Hepatocyte (in vitro differentiated cells): ENCODE measurements at places on chromosomes 16 and 17. TPM values are rescaled to one million over a fixed set of nuclear protein-coding genes. Genes with fewer than 3 reads are reported as not detected.

Gene ABCA3
- 0.94 and 4.9 TPM in 2 replicates for polyA plus RNA-seq

Gene CD300E
- polyA plus RNA-seq: 0.37 TPM in 1 of 2 replicates, not detected in the other

Gene ACACA
- 36.2 and 37.4 TPM in 2 replicates for polyA plus RNA-seq

Gene TNK1
- 8.9 and 10.2 TPM in 2 replicates for polyA plus RNA-seq

Gene PNMT
- 203 and 204 TPM in 2 replicates for polyA plus RNA-seq

Gene TBC1D3B
- polyA plus RNA-seq: 4.7 and 7.8 TPM in 2 replicates

Gene KRT222
- 1.5 and 2.1 TPM in 2 replicates for polyA plus RNA-seq

Gene CETP
- not detected in 2 replicates for polyA plus RNA-seq

Gene PRAC2
- 1.5 TPM in 1 of 2 replicates, not detected in the other for polyA plus RNA-seq

Gene TAF1C
- 39.2 and 58.0 TPM in 2 replicates for polyA plus RNA-seq

Gene IRX3
- polyA plus RNA-seq: 4.4 and 5.2 TPM in 2 replicates

Gene RAC3
- polyA plus RNA-seq: 5.2 and 5.5 TPM in 2 replicates

Gene CCL3
- 17.0 and 22.2 TPM in 2 replicates for polyA plus RNA-seq

Gene KREMEN2
- 4.9 and 5.8 TPM in 2 replicates for polyA plus RNA-seq

Gene ACSM2A
- polyA plus RNA-seq: 22.0 and 33.5 TPM in 2 replicates

Gene CHST6
- 0.16 and 0.37 TPM in 2 replicates for polyA plus RNA-seq

Gene CACNG4
- polyA plus RNA-seq: 3.9 and 7.3 TPM in 2 replicates

Gene HOXB6
- polyA plus RNA-seq: 7.7 and 12.9 TPM in 2 replicates

Gene CCDC78
- 5.8 and 6.8 TPM in 2 replicates for polyA plus RNA-seq
